ENCODE measurements at places on chromosomes 1 and 21.

DNA sequence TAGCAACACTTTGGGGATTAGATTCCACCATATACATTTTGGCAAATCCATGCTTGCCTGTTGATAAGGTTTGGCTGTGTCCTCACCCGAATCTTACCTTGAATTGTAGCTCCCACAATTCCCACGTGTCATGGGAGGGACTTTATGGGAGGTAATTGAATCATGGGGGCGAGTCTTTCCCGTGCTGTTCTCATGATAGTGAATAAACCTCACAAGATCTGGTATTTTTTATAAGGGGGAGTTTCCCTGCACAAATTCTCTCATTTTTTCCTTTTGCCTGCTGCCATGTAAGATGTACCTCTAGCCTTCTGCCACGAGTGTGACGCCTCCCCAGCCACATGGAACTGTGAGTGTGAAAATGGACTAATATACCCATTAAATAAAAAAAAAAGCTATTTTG, 265.3 kb downstream of the MRPL39 start:
- no peak for DNase-seq

- DNase-seq = no peak
These were observed 173.3 kb upstream of the EDN2 start for GRCh38 chr1:41657679-41658295.

DNA sequence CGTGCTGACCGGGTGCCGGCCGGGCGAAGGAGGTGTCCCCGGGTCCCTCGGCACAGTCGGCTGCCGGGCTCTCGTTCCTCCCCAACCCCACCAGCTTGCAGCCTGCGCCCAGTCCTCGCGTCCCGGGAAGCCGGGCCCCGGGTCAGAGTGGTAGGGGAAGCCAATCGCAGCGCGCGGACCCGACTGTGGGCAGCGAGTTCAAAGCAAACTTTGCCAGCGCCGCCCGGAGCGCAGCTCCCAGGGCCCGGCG, 328 bp downstream of the MYCL start:
- peak; percentile 4 for DNase-seq

DNA sequence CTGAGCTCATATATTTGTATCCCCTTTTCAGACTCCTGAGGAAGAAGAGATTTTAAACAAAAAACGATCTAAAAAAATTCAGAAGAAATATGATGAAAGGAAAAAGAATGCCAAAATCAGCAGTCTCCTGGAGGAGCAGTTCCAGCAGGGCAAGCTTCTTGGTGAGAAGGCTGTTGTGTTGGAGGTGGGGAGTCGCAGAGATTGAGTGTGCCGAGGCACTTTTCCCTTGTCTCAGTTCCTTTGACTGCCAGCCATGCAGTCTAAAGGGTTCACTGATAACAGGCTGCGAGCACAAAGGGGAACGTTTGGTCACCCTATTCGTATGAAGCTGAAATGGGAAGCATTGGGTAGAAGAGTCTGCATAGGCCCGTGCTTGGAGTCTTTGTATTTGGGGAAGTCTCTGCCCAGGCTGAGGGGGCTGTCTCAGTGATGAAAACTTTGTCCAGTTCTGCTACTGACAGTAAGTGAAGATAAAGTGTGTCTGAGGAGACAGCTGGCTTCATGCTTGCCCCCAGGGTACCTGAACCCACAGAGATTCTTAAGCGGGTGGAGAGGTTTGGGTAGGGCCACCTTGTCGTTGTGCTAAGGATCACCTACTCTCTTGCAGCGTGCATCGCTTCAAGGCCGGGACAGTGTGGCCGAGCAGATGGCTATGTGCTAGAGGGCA, 2.8 kb downstream of the RPS8 start:
- DNase-seq = no peak

GRCh38 chr1:56258371-56258770, 321.0 kb downstream of the PLPP3 start:
- DNase-seq = no peak

- DNase-seq = no peak
These were observed 80.3 kb downstream of the TMEM200B start for GRCh38 chr1:29043274-29043965.

DNA sequence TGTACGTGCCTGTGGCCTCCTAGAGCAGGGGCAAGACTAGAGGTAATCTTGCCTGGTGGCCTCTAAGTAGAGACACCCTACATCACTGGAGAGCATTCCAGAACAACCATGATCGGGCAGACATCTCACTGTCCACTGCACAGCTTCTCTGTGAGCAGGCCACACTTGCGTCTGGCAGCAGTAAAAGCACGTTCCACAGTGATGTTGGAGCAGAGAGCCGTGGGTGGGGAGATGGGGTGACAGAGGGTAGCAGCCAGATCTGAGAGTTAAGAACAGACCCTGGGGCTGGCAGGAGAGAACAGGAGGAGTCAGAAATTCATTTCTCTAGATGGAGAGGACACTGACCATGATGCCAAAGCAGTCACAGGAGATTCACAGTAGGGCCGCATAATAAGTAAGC, 293.0 kb downstream of the HHAT start:
- no peak for DNase-seq

- no peak for DNase-seq
These were observed 380.6 kb downstream of the SIPA1L2 start for GRCh38 chr1:232249339-232249738.

GRCh38 chr1:226664413-226665101, 74.5 kb downstream of the ITPKB start:
- no peak for DNase-seq

- DNase-seq = no peak
These were observed 32.4 kb upstream of the SRP9 start for GRCh38 chr1:225745273-225745672.
